ENCODE measurements at places on chromosomes 6 and 20.

DNA sequence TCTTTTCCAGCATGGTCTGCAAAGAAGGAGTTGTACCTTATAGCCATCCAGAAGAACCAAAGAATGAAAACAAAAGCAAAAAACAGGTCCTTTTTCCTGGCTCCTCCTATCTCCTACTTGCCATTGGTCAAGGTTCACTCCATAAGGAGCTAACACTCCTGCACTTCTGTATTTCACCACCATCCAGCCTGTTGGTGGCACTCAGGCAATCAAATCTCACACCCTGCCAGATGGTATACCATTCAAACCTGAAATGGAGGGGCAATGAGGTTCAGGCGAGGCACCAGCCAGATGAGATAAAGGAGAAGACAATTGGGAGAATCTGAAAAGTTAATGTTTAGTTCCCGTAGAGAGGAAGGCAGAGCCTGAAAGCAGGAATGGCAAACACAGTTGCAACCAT, 203.8 kb downstream of the ALDH8A1 start:
- DNase-seq: no peak

DNA sequence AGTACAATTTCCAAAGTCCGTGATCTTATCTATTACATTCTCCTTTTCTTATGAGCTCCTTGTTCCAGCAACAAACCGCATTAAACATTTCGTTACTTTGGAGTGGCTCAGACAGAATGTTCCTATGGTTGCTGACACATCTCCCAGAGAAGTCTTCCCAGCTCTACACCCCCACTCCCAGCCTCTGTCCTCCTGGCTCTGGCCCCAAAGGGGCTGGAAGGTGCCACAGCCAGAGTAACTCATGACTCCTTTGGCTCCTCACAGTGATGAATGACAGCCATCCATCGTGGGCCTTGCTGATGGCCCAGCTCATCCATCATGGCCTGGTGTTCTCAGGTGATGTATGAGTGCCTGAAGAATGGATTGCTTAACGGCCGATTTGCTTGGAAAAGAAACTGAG, 203.0 kb downstream of the DHX35 start:
- DNase-seq: no peak

DNA sequence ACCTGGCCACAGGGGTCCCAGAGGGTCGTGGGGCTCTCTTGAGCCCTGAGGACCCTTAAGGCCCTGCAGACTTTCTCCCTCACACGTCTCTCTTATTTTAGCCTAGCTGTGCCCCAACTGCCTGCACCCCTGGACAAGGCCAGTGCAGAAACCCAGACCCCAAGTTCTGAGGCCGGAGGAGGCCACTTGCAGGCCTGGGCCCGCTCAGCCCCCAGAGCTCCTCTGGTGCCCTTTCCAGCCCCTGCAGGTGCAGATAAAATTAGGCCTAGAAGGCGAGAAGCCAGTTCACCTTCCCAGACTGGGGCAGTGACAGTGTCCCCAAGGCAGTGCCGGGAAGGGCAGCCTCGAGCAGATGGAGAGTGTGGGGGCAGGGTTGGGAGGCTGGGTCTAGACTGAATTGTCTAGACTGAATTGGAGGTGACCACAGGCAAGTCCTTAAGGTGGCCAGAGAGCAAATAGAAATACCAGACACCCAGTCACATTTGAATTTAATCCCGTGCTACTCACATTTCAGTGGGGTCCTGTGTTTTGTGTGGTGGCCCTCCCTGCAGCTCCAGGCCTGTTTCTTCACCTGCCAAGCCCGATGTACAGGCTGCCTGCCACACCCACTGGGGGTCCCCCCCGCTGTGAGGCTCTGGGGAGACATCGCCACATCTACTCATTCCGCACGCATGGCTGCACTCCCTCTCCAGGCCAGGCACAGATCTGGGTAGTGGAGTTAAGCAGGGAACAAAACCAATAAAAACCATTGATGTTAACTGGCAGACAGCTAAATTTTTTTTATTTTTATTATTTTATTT, 8.6 kb upstream of the IP6K3 start:
- no peak for DNase-seq

- peak; percentile 94 for DNase-seq
Observed at GRCh38 chr20:7924692-7925091, 15.6 kb downstream of the HAO1 start.

DNA sequence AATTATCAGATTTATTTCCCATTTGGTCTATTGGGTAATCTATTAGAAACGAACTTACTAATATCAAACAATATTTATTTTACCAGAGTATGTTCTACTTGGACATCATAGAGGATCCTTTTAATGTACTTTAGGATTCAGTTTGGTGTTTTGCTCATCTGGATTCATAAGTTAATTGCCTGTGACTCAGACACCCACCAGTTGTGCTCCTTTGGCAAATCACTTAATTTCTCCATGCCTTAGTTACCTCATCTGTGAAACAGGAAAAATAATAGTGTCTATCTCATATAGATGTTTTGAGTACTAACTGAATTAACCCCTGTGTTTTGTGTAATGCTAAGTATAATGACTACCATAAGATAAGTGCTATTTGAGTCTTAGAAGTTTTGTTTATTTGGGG, 292.1 kb downstream of the LAMA2 start:
- DNase-seq: no peak

DNA sequence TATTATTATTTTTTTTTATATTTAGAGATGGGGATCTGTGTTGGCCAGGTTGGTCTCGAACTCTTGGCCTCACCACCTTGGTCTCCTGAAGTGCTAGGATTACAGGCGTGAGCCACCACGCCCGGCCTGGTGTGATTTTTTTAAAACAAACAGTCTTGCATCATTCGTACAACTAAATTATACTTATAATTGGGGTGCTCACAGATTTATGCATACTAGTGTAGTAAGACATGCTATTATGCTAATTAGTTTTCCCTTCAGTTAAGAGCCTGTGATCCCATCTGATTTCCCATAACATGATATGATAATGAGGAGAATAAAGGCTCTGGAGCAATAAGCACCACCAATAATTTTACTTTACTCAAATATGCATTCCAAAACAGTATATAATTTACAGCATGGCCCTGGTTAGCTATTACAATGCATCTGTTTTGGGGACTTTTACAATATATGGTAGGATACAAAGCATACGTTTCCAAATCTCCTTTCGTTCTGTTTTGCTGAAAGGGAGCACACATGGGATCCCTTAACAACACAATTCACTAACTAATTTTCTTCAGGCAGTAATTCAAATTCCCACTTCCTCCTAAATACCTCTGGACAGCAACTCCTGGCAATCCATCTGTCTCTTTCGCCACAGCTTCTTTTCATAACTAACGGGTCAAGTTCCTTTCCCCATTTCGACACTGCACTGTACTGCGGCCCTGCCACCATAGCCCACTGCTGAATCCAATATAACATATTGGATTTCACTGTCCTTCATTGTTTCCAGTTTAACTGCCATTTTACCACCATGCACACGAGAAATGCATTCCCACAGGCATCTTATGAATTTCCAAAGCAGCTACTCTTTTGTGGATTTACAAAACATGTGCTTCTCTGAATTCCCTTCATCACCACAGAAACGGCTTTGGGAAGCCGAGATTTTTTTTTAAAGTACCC, 1.7 kb downstream of the NUDT3 start:
- DNase-seq: peak; percentile 68

DNA sequence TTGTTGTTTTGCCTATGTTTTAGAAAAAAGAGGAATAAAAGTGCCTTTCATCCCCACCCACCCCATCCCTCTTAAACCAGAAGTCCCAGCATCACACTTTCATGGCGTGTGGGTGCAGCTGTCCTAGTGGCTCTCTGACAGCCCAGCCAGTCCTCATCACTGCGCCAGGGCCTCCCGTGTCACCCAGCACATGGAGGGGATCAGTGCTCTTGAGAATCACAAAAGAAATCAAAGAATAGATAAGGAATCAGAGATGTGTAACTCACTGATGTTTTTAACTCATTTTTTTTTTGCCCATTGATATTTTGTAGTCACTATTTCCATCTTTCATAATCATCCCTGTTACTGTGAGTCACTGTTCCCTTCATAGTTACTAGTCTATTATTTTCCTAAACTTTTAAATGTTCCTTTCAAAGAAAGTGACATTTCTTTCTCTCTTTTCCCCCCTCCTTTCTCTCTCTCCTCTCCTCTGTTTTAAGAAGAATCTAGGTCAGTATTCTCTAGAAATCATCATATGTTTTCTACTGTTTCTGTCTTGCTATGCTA, 78.6 kb downstream of the AIG1 start:
- DNase-seq: no peak

GRCh38 chr20:36975099-36975818, 23.8 kb upstream of the SAMHD1 start:
- no peak for DNase-seq

DNA sequence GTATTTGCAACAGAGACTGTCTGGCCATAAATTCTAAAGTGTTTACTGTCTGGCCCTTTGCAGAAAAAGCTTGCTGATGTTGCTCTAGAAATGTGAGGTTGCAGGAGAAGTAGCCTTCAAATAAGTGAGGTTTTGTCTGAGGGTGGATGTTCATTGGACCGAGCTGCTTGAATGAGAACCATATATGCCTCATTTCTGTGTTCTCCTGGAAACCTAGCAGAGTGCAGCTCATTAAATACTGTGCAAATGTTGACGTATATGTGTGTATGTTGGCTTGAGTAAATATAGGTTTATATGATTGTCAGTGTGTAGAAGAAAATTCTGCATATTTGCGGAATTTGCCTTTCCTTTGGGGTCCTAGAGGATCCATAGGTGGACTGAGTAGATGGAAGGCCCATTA, 39.0 kb downstream of the CHMP4B start:
- DNase-seq: no peak

GRCh38 chr6:133693565-133693964, 195.3 kb upstream of the TCF21 start:
- DNase-seq: no peak

- peak; percentile 8 for DNase-seq
Observed at GRCh38 chr20:44886266-44886651, 754 bp downstream of the YWHAB start.

DNA sequence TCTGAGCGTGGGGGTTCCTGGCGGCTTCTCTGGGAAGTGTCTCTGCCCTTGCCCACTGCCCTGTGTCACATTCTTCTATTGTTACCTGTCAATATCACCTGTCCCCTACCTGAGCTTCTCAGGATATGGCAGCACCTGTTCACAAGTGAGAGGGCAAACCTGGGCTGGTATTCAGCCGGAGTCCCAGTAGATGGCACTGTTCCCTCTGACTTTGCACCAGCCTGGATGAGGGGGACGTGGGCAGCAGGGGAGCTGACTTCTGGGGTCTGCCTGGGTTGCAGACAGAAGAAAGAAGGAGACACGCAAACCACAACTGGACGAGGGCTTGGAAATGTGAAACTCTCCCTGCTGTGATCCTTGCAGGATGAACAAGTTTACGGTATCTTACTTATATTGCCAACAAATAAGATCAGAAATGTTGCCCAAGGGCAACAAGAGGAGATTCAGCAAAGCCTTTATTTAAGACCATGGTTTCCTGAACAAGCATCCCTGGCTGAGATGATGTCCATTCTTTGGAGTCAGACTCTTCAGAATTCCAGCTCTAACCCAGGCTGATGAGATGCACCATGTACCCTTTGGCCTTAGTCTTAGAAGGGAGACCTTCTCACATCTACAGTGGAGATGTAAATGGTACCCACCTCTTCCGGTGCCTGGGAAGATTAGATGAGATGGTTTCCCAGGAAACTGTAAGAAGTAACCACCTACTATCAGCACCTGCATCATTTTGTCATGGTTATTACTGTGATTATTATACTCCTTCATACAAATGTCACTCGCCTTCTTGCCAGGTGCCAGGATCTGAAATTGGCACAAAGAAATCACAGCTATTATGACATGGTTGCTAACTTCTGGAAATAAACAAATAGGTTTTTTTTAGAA, 400.0 kb upstream of the CDH4 start:
- DNase-seq: no peak

DNA sequence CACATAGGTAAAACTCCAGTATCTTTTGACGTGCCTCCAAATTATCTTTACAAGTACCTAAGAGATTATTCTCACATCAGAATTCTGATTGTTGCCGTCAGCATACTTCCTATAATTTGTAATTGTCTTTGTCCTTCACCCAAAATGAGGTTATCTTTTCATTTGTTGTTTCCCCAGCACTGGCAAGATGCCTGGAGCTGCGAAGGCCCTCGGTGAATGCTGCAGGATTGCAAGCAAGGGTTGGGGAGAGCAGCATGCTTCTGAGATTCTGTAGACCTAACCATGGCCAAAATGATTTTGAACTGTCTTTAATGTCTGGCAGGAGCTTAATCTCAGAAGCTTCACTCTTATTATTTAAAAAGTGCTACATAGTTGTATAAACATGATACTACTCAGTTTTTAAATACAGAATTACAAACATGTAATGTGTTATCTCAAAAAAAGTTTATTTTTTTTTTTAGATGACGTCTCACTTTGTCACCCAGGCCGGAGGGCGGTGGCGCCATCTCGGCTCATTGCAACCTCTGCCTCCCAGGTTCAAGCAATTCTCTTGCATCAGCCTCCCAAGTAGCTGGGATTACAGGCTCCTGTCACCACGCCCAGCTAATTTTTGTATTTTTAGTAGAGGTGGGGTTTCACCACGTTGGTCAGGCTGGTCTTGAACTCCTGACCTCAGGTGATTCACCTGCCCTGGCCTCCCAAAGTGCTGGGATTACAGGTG, 88.7 kb downstream of the ELOVL5 start:
- DNase-seq: no peak

GRCh38 chr6:132122176-132122575, 171.0 kb upstream of the CCN2 start:
- DNase-seq: no peak

DNA sequence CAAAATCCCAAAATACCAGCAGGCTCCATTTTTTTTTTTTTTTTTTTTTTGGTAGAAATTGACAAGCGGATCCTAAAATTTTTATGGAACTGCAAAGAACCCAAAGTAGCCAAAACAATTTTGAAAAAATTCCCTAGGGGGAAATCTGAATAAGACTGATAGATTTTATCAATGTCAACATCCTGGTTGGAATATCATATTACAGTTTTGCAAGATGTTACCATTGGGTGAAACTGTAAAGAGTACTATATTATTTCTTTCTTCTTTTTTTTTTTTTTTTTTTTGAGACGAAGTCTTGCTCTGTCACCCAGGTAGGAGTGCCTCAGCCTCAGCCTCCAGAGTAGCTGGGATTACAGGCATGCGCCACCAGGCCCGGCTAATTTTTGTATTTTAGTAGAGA, 29.4 kb upstream of the BEND3 start:
- DNase-seq: no peak

DNA sequence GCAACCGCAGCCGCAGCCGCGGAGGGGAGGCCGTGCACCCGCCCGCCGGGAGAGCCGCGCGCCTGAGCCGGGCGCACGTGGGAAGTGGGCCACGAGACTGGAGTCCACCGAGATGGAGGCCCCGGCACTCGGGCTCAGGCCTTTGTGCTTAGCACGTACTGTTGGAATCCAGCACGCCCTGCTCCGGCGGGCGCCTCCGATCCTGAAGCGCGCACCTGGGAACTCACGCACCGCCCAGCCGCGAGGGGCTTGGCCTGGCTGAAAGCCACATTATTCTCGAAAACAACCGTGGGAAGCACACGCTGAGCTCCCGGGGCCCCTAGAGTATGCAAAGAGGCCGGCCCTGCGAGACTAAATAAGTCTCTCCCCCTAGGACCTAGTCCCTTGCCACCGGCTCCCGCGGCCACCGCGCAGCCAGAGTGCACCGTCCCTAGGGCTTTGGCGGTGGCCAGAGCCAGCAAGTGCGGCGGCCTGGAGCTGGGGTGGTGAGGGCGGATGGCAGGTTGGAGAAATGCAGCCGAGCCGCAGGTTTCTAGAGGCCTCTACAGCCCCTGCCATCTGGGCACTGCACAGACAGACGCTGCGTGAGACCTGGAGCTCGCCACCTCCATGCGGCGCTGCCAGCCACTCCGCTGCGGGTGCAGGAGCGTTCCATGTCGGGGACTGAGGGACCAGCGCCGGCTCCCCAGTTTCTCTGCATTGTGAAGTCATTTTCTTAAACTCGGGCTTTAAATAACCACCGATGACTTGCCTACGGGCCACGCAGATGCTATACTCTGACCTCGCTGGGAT, 42.0 kb upstream of the LY86 start:
- DNase-seq: no peak
